Glutamatergic neuron (in vitro differentiated cells): ENCODE measurements at places on chromosomes 3 and 15.

GRCh38 chr3:24145981-24146822 is 201.1 kb downstream of the NR1D2 start:
- no peak for DNase-seq

DNA sequence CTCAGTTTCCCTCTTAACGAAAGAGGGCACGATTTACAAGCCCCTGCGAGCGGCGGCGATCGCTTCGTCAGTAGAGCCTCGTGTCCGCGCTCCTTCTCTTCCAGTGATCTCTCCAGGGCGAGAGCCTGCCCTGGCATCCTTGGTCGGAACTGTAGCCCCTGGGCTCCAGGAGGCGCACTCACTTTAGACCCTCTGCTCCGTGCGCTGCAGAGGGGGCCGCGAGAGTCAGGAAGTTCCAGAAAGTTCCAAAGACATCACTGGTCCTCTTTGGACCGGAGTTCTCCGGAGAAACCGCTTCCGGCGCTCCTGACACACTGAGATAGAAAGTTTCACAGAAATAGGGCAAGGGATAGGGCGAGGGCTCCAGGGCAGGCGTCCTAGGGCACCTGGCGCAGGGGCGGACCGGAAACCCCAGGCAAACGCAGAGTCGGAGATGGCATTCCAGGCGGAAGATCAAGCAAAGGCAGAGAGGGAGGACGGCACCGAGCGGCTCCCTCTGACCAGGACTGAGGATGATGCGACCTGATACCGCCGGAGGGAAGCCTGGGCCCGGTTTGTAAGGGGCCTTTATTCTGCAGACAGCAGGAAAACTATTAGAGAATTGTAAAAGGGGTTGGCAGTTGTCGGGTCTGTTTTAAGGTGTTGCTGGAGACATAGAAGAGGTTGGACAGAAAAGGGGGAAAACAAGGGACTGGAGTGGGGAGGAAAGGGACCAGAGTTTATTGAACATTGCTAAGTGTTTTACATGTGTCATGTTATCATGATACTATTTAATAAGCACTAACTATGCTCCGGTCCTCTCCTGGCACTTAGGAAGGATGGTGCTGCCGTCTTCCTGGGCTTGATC is 1.3 kb upstream of the CPEB1 start:
- DNase-seq, result peak; percentile 25

GRCh38 chr15:70101459-70102113 is 3.9 kb upstream of the TLE3 start:
- DNase-seq, result peak; percentile 58

GRCh38 chr15:88619796-88620195 is 1.3 kb upstream of the AEN start:
- DNase-seq, result no peak

GRCh38 chr3:172142051-172142863 is 102.9 kb downstream of the FNDC3B start:
- DNase-seq, result no peak

- DNase-seq, result no peak
These were observed 28.2 kb upstream of the DET1 start for GRCh38 chr15:88574655-88575054.

- no peak for DNase-seq
These were observed 423.4 kb upstream of the UBE2E2 start for GRCh38 chr3:22779737-22780136.

GRCh38 chr15:62365795-62366442 is 200.8 kb upstream of the C2CD4B start:
- no peak for DNase-seq

- no peak for DNase-seq
These were observed 758.4 kb upstream of the ROBO1 start for GRCh38 chr3:80526153-80526552.

GRCh38 chr15:58611731-58612676 is 137.5 kb downstream of the ADAM10 start:
- DNase-seq, result no peak

DNA sequence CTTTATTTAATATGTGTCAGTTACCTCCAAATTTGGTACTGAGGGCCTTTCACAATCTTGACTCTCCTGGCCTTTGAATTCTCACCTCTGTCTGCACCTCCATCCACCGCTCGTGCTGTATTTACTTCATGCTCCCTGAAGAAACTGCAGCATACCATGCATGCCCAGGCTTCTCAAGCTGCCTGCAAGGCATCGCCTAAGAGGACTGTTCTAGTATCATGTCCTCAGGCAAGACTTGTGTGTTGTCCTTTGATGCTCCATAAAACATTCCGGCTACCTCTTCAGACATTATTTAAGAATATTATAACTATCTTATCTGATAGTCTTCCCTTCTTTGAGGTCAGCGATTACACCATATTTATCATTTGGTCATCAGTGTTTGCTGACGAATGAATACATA is 682.5 kb downstream of the NR2F2 start:
- no peak for DNase-seq

DNA sequence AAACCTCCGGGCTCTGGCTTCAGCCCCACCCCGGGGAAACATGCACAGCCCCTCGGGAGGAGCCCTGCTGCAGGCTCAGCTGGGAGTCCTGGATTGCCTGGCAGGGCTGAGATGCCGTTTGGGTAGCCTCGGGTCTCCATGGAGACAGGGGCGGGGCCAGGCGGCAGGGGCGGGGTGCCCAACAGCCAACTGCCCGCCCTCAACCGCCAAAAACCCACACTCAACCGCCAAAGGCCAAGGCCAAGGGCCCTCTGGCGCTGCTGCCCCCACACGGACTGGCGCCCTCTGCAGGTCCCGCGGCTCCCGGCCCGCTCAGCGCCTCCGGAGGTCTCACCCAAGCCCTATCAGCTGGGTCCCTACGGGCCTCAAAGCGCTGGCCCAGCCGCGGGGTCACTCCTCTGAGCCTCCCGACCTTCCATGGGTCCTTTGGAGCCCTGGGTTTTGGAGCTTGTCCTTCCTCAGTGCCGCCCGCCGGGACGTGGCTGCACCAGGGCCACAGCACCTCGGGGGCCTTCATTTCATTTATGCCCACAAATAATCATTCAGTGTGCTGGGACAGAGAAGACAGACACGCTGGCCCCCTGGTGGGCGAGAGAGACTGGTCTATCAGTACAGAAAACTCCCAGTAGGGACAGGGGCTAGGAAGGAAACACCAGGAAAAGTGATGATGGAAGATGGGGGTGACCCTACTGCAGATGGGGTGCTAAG is 33.5 kb upstream of the ACAD9 start:
- DNase-seq, result peak; percentile 84

GRCh38 chr15:72237853-72238224 is 6.8 kb upstream of the PKM start:
- no peak for DNase-seq

- DNase-seq, result no peak
These were observed 158.1 kb upstream of the CTDSPL start for GRCh38 chr3:37703626-37704025.

GRCh38 chr15:85482894-85483293 is 102.5 kb downstream of the AKAP13 start:
- no peak for DNase-seq

GRCh38 chr3:48026951-48027908 is 11.0 kb upstream of the MAP4 start:
- no peak for DNase-seq

DNA sequence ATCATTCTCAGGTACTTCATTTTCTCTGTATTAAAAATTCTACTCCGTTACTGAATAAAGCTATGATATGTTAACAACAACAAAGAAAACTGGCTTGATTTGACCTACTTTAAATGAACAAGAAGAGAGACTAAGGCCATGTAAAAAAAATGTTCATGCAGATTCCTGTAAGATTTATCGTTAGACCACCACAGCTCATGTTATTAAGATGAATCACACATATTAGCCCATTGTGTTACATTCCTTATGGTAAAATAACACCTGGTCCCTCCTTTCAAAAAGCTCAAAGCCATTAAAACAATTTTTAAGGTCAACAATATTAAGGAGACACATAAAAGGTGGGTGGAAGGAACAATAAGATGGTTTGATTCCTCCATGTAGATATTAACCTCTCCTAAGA is 6.3 kb downstream of the THOC7 start:
- DNase-seq, result no peak

- no peak for DNase-seq
These were observed 77.2 kb downstream of the PPP2R3A start for GRCh38 chr3:136042608-136043221.

- no peak for DNase-seq
These were observed 60.9 kb upstream of the ZNF280D start for GRCh38 chr15:56794165-56794552.

DNA sequence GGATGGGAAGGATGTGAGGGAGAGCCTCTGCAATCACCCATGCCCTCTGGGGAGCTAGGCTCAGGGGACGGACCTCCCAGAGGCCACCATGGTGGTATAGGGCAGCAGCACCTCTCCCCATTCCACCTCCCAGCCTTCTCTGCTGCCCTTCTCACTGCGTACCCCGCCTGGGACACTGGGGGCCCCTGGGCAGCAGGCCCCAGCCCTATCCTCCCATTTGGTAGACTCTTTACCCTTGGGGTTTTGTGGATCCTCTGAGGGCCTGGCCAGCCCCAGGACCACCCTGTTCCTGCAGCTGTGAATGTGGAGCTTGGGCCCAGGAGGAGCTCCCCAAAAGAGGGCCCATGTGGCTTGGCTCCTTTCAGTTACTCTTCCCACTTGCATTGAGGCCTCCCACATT is 131.9 kb downstream of the DNAJB8 start:
- DNase-seq, result no peak

DNA sequence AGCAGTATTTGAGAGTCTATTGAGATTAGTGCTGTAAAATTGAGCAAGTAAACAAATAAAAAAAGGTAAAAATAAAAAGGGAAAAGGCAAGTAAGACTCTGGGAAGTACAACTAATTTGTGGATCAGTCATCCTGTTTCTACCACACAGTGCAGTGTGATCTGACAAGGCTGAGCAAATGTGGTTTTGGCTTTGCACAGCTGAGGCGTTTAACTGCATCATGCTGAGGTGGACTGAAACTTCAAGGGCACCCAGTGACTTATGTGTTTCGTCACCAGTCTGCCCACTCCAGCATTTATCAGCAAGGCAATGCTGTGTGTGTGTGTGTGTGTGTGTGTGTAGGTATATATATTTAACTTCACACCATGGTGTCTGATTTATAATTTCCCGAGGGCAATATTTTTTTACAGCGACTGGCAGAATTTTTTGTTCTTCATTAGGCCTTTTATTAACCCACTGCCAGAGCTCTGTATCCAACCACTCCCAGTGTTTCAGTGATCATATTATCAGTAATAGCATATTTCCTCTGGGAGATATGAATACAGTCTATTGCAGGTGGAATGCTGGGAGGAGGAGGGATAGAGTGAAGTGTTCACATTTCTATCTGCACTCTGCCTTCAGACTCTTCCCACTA is 131.5 kb upstream of the SATB1 start:
- no peak for DNase-seq

GRCh38 chr3:89105503-89105902 is 1.9 kb upstream of the EPHA3 start:
- no peak for DNase-seq

- DNase-seq, result no peak
These were observed 10.2 kb upstream of the LACTB start for GRCh38 chr15:63111481-63111880.

GRCh38 chr15:63729115-63729884 is 104.4 kb downstream of the HERC1 start:
- DNase-seq, result no peak

DNA sequence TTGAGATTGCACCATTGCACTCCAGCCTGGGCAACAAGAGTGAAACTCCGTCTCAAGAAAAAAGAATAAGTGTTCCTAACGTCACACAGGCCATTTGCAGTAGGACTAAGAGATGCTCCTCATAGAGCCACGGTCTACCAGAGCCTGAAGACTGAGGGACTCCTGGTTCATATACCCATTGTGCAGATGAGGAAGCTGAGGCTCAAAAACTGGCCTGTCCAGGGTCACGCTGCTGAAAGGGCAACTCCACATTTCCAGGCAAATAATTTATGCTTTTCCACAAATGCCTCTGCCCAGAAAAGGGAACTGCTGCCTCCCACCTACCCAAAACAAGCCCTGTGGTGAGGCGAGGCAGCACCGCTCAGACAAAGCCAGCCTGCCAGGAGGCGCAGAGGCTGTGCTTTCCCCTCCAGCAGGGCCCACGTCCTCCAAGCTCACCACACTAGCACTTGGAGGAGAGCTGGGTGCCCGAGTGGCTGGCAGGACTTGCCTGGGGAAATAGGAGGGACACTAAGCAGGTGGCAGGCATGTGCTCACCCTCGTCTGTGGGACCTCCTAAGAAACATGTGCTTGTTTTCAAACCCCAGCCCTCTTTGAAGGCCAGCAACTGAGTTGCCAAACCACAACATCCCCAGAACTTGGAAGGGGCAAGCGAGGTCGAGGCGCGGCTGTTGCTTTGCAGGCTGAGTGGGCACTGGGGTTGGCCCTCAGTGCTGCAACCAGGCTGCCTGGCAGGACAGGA is 195.6 kb downstream of the XXYLT1 start:
- DNase-seq, result no peak

DNA sequence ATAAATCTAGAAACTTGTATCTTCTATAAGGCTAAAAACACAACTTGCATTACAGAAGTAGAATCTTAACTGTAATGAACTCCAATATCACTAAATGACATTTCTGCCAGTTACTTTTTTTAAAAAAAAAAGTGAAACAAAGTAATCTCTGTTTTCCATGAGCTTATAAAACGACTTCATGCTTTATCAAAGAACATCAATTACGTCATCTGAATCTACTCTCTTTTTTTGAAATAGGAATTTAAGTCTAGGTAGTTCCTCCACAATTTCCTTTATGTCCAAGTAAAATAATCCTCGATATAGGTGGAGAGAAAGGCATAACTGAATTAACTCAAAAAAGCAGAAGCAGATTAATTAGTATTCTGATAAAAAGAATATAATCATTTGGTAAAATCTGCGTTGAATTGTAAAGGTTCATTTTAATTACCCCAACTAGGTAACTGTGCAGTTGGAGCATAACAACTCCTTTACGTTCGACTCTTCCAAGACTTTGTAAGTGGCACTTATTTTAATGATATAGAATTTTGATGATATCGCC is 1.4 kb downstream of the UACA start:
- no peak for DNase-seq

DNA sequence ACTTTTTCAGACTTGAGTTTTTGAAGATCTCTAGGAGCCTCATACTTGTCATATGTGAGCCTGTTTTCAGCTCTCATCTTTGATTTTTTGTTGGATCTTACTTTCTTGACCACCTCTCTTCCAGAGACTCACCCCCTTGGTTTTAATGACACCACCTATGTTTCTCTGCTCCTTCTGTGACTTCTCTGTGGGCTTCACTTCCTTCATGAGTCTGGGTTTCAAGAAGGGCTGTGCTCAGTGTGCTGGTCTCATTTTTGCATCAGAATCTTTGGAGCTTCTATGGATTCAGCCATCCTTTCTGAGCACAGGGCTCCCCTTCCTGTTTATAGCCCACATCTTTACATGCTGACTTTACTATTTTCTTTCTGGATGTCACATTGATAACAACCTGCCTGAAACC is 17.7 kb downstream of the PPM1L start:
- no peak for DNase-seq
